ENCODE measurements at places on chromosomes 12 and 14.

DNA sequence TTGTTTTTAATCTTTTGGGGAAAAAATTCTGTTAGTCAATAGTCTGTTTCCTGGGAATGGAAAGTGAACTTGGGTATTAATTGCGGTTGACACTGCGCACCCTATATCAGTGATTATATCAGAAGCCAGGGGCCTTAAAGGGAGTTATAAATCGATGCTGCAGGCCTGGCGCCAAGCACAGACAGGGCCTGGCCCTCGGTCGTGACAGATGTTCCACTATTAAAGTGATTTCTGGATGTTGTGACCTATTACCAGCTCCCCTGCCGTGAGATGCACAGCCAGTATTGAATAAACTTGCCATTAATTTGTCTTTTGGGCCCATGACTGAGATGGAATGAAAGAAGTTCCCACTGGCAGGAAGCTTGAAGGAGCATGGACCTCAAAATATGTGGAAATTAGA, 45.1 kb upstream of the KITLG start:
- no peak for DNase-seq

- no peak for DNase-seq
Measured at GRCh38 chr12:109863847-109864712, 16.3 kb downstream of the GLTP start.

DNA sequence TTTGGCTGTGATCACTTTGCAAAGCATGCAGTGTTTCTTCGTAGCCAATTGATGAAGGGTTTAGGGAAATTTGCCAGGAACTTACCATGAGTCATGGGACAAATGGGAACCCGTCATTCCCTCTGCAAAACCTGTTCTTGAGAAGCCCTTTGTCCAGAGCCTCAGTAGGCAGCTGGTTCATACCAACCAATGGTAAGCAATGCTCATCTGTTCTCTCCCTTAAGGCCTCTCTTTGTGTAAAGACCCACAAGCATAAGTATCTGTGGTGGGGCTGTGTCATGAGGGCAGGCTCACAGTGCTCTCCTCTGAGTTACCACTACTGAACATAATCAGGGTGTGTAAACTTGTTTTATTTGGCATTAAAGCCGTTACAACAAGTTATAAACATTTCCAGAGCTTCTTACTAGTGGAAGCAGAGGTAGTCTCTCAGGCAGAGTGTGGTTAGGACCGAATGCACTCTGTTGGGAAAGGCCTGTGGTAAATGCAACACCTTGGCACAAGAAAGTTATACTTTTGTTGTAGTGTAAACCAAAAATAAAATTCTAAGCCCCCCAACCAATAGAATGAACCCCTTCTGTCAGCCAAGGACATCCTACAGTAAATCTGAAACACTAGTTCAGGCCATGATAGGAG, 119.8 kb downstream of the SINHCAF start:
- DNase-seq, result no peak

GRCh38 chr12:91717804-91718203, 427.8 kb downstream of the BTG1 start:
- DNase-seq, result no peak

- DNase-seq, result no peak
Measured at GRCh38 chr12:68868043-68868790, 60.2 kb downstream of the MDM2 start.

- DNase-seq, result no peak
Measured at GRCh38 chr12:119447618-119448017, 113.1 kb downstream of the CCDC60 start.

DNA sequence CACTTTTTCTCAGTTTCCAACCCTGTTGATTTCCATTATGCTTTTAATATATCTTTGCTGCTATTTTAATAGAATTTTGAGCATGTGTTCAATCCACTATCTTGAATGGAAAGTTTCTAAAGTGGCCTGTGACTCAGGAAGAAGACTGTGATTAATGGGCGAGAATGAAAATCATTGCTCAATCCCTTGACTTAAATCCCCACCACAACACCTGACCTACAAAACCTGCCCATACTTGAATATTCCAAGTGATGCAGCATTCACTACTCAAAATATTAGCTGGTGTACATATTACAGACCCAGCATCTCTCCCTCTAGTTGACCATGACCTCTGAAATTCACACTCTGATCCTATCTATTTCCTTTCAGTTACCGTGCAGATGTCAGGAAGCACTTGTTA, 1.3 kb upstream of the OAS3 start:
- no peak for DNase-seq

- DNase-seq, result no peak
Measured at GRCh38 chr12:65432114-65432513, 153.6 kb downstream of the MSRB3 start.

- no peak for DNase-seq
Measured at GRCh38 chr14:49294621-49295148, 291.5 kb downstream of the RPS29 start.

GRCh38 chr12:53972152-53972702, 699 bp upstream of the HOXC11 start:
- no peak for DNase-seq

DNA sequence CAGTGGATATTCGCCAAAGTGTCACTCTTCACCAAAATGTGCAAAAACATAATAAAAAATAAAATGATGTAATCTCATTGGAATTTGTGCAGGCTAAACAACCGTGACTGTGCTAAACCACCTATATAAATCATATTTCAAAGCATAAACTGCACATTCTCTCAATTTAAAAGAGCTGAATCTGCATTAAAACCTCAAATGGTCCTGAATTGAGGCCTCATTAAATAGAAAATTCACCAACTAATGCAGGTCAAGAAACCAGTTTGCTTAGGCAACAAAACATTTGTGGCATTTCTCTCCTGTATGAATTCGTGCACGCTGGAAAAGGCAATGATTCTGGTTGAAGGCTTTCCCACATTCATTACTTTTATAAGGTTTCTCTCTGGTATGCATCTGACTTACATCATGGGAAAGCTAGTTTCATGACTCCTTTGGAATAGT, 80.1 kb upstream of the IFNG-AS1 start:
- DNase-seq, result no peak

DNA sequence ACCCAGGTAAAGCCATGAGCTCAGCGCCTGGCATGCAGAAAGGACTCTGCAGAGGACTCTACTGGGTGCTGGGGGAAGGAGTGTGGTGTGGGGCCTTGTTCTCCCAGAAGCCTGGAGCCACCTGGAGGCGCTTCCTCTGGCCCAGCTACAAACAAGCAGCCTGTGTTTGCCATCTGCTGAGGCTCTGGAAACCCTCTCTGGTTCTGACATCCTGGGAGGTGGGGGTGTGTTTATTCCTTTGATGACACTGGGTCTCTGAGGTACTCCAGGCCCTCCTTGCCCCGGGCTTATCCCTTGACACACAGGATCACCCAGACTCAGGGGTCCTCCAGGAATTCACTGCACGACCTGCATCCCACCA, 44.9 kb downstream of the RNF34 start:
- no peak for DNase-seq

GRCh38 chr14:22118899-22119477, 445.4 kb upstream of the OR4E1 start:
- DNase-seq, result no peak
